ENCODE measurements at places on chromosomes 4 and X.

GRCh38 chrX:139290310-139290709 is 240.2 kb upstream of the F9 start:
- DNase-seq = no peak

DNA sequence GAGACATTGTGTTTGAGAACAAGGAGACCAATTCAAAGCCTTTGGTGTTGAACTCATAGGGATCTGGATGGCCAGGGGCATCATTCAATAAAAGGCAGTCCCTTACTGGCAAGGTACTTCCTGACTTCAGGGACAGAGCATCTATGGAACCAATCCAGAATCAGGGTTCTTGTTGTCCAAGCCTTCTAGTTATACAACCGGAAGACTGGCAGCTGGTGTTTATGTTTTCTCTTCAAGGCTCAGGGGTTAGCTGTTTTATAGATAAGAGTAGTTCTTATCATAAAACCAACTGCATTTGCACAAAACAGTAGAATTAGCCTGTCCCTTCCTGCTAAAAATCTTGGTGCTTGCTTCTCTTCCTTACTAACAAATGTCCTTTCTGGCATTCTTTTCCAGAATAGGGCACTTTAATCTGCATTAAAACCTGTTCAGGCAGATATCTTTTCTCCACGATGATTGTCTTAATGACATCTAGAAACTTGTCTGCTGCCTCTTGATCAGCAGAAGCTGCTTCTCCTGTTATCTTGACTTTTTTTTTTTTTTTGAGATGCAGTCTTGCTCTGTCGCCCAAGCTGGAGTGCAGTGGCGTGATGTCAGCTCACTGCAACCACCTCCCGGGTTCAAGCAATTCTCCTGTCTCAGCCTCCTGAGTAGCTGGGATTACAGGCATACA is 38.4 kb upstream of the ARHGEF6 start:
- no peak for DNase-seq

DNA sequence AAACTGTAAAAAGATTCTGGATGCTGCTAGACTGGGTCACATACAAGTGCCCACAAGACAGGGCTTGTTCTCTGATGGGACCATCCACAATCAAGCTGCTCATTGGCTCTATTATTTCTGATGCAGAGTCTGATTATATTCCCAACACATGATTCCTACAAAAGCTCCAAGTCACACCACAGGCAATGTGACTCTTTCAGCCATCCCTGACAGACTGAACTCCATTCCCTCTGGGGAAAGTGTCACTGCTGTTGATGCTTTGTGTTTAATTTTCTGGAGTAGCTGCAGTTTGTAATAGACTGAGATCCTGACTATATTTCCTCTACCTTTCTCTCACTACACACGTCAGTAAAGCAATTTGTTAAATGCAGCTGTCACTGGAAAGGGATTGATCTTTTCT is 55.4 kb upstream of the BCLAF3 start:
- DNase-seq = no peak

GRCh38 chr4:2243681-2244380 is 1.9 kb upstream of the HAUS3 start:
- DNase-seq = no peak

GRCh38 chr4:120915336-120915735 is 7.2 kb downstream of the PRDM5 start:
- no peak for DNase-seq

DNA sequence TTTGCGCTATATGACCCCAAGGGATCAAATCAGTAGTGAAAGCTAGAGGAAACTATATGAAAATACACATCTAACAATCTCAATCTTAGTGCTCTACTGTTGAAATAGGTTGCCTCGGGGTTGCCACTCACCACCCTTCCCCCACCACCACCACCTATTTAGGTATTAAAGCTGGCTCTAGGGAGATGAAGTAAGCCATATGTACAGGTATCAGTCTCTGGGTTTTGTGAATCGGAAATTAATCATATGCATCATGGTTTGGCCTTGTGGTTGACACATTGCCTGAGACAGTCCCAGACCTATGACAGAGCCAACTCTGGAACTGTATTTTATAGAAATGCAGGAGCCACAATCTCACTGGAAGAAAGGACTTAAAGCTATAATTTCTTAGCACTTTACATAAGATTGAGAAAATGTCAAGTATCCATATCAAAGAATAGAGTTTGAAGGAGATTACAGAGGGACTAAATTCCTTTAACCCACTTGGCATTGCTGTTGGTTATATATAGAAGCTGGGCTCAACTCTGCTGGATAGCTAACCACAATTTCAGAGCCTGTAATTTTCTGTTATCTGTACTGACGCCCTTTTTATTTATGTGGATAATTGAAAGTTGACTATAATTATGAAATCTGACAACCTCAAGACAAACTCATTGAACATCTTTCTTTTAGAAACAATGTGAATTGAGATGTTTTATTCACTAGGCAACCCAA is 26.7 kb upstream of the BMP2K start:
- DNase-seq = no peak

DNA sequence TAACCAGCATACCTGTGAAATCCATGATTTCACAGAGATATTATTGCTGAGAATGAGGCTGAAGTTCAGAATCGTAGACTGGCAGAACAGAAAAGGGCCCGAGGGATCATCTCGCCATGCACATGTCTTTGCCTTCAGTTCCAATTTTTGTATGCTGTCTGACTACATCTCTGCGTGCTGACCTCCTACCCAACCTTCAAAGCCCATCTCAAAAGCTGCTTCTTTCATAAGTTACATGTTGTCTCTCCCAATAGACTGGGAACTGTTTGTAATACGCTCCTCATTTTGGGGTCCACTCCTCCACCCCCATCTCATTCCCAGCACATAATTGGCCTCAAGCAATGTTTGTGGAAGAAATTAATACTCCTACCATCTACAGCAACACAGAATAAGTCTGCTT is 78.2 kb downstream of the RTL5 start:
- no peak for DNase-seq
